ENCODE measurements at places on chromosomes 4 and X.

- peaks cover 11% of the 10 kb centered on the region for H3K4me1 ChIP-seq
- peak within 1 kb of the TSS; percentile 95 for H3K4me3 ChIP-seq
- DNase-seq = peak; percentile 65
- H3K27me3 ChIP-seq = no peaks in the 10 kb centered on the region
- H3K27ac ChIP-seq = peak within 1 kb of the TSS; percentile 92
Measured at GRCh38 chr4:78776079-78776728, at the start of gene BMP2K. BMP2K (plus strand) TSS chr4:78776350; CDS start chr4:78776544, 194 bp downstream.

DNA sequence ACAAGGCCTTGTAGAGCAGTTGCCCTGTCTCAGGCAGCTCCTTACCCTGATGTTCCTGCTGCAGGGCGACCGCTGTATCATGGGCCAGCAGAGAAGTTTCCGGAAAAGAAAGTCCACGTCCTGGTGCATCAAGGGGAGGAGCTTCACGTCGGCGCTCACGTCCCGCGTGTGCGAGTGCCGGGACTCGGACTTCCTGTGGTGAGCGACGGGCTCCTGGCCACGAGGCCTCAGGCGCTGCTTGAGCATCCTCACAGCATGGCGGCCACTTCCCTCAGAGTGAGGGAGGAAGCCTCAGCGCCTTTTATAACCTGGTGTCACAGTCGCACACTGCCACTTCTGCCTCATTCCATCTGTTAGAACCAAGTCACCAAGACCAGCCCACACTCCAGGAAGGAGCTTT lies 225.5 kb downstream of the AFAP1 start:
- H3K27me3 ChIP-seq = peaks cover 11% of the 10 kb centered on the region
- H3K36me3 ChIP-seq = no peaks in the 10 kb centered on the region
- no peak overlapping the region for H3K27ac ChIP-seq
- H3K4me3 ChIP-seq = no peak overlapping the region
- peaks cover 4% of the 10 kb centered on the region for H3K4me1 ChIP-seq

- no peaks in the 10 kb centered on the region for H3K27me3 ChIP-seq
- H3K27ac ChIP-seq = no peak overlapping the region
- no peaks in the 10 kb centered on the region for H3K36me3 ChIP-seq
Measured at GRCh38 chr4:180280726-180281297, 1962.4 kb upstream of the TENM3 start.

- H3K27ac ChIP-seq = no peak overlapping the region
- H3K27me3 ChIP-seq = no peaks in the 10 kb centered on the region
Measured at GRCh38 chr4:89483833-89484232, 176.2 kb upstream of the GPRIN3 start.

- no peak for DNase-seq
- H3K27ac ChIP-seq = no peak overlapping the region
- H3K4me1 ChIP-seq = no peaks in the 10 kb centered on the region
- H3K36me3 ChIP-seq = no peaks in the 10 kb centered on the region
Measured at GRCh38 chr4:11618666-11619282, 190.1 kb upstream of the HS3ST1 start.

- DNase-seq = no peak
- peaks cover 10% of the 10 kb centered on the region for H3K27me3 ChIP-seq
- no peak overlapping the region for H3K4me3 ChIP-seq
- H3K36me3 ChIP-seq = no peaks in the 10 kb centered on the region
- H3K27ac ChIP-seq = no peak overlapping the region
Measured at GRCh38 chr4:42310806-42311205, 86.5 kb upstream of the SHISA3 start.

DNA sequence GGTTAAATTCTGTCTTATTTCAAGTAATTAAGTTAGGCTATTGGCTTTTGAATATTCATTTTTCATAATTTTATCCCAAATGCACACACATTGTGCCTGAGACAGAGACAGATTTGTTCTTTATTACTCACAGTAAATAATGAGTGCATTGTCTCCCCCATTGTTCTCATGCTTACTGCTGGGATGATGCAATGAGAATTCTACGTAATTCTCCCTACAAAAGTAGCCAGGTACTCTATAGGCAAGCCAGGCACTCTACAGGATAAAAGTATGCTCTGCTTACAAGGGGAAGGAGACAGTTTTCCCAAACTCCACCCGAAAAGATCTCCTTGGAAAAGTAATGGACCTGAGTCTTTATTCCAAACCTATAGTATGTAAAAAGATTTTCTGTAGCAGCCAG lies 1890.7 kb upstream of the PCDH10 start:
- no peaks in the 10 kb centered on the region for H3K36me3 ChIP-seq
- no peaks in the 10 kb centered on the region for H3K4me1 ChIP-seq
- H3K27ac ChIP-seq = no peak overlapping the region

GRCh38 chr4:23828020-23828715 lies 61.7 kb downstream of the PPARGC1A start:
- DNase-seq = no peak
- no peak overlapping the region for H3K4me3 ChIP-seq
- H3K27me3 ChIP-seq = no peaks in the 10 kb centered on the region
- no peaks in the 10 kb centered on the region for H3K36me3 ChIP-seq
